ENCODE measurements at places on chromosomes 5 and 9. TPM values are rescaled to one million over a fixed set of nuclear protein-coding genes. Genes with fewer than 3 reads are reported as not detected.

Gene SPINK4
- total RNA-seq, result not detected

Gene S1PR3
- total RNA-seq, result 12.5 TPM

Gene LPAR1
- 21.7 TPM for total RNA-seq

Gene RIC1
- 25.3 TPM for total RNA-seq

Gene ARHGEF28
- 13.6 TPM for total RNA-seq

Gene LMX1B
- total RNA-seq, result not detected

Gene TMEM232
- total RNA-seq, result 2.1 TPM

Gene SMIM15
- total RNA-seq, result 71.8 TPM

DNA sequence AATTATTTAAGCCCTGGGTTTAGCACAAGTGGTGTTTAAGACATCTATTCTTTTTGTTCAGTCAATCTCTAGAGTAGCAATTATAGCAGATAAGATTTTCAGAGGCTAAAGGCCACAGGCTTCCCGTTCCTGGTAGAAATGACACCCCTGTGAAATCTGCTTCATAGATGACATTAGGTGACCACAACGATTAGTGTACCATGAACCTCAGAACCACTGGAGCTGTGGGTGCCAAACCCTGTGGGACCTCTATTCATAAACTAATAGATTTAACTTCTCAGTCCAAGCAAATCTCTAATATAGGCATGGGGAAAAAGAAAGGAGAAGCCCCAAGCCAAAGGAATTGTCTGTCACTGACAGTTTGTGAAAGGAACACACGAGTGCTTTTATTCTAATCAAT is 207.4 kb downstream of the ARRDC3 start:
- DNase-seq, result no peak

DNA sequence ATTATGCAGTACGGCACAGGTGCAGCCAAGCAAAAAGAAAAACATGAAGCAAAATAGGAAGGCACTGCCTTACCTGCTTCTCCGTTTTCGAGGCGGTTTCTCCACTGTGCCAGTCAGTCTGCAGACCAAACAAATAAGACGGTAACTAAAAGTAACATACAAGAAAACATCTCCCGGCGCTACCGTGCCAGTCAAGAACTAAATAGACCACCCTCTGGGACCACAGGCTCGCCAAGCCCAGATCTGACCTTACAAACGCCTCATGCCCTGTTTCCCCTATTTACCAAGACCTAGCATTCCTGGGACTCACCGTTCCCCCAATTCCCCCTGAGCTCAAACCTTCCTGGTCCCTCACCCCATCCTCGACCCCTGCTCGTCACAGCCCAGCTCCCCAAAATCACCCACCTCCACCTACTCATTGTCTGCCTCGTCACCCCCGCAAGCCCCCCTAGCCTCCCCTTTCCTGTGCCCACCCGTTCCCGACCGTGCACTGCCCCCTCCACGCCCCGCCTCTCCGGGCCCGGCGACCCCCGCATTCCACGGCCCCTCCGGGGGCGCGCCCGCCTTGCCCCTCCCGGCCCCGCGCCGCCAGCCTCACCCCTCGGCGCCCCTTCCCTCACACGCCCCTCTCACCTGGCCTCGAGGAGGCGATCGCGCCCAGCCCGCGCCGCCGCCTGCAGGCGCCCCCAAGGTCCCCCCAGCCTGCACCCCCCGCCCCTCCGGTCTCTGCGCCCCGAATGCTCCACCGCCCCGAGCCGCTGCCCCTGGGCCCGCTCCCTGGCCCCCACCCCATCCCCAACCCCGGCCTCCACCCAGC is 560 bp downstream of the SCAI start:
- no peak for DNase-seq

DNA sequence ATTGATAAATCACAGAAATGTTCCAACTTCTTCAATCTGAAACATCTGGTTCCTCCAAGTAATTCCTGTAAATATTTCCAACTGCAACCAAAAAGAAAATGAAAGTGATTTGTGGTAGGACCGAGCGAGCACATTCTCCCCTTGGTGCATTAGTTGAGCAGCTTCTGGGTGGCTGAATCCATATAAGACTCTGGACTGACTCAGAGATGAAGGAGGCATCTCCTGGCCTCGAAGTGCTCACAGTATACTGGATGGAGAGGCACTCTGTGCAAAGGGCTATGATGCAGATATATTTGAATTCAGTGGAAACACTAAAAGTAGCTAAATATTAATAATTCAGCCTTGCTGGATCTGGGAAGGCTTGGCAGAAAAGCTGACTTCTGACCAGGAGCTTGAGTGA is 265.0 kb downstream of the MARCHF11 start:
- DNase-seq, result peak; percentile 58

GRCh38 chr9:137077010-137077747 is at the start of gene UAP1L1:
UAP1L1 (plus strand) TSS chr9:137077517; CDS start chr9:137077533, 16 bp downstream.
- no peak for DNase-seq

- no peak for DNase-seq
Observed at GRCh38 chr9:118529624-118530214, 825.5 kb downstream of the TLR4 start.

DNA sequence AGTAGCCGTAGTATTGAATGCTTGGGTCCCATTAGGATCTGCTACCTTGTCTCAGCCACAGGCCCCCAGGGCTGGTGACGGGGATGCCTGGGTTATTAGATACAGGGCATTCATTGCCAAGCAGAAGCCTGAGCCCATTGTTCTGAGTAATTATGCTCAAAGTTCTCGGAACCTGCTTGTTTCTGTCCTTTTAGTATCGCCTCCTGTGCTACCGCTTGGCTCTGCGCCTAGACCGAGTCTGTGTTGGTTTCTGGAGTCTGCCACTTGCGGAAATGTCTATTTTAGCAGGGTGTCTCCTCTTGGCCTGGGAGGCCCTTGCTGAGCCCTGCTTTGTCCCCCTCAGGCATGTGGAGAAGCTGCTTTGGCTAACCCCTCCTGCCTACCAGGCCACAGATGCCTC is 506.1 kb downstream of the BNC2 start:
- DNase-seq, result no peak

DNA sequence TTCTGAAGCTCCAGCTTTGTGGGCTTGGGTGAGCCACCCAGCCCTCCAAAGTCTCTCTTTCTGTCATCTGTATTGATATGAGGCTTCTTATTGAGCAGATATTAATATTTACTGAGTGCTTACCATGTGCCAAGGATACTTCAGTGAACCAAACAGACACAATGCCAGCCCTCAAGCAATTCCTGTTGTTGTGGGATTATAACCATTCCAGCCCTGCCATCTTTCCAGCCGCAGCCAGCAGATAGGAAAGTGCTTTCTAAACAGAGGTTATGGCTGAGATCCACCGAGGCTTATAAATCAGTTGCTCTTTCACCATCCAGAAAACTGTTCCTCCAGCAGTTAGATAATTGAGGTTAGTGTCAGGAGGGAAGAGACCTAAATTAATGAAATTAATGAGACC is 137.7 kb upstream of the ALDH1B1 start:
- no peak for DNase-seq

- DNase-seq, result no peak
Observed at GRCh38 chr5:23648656-23649055, 141.2 kb downstream of the PRDM9 start.

- peak; percentile 50 for DNase-seq
Observed at GRCh38 chr9:109107402-109108240, 12.1 kb downstream of the TMEM245 start.

GRCh38 chr5:134138416-134139376 is 24.2 kb downstream of the TCF7 start:
- DNase-seq, result peak; percentile 61

DNA sequence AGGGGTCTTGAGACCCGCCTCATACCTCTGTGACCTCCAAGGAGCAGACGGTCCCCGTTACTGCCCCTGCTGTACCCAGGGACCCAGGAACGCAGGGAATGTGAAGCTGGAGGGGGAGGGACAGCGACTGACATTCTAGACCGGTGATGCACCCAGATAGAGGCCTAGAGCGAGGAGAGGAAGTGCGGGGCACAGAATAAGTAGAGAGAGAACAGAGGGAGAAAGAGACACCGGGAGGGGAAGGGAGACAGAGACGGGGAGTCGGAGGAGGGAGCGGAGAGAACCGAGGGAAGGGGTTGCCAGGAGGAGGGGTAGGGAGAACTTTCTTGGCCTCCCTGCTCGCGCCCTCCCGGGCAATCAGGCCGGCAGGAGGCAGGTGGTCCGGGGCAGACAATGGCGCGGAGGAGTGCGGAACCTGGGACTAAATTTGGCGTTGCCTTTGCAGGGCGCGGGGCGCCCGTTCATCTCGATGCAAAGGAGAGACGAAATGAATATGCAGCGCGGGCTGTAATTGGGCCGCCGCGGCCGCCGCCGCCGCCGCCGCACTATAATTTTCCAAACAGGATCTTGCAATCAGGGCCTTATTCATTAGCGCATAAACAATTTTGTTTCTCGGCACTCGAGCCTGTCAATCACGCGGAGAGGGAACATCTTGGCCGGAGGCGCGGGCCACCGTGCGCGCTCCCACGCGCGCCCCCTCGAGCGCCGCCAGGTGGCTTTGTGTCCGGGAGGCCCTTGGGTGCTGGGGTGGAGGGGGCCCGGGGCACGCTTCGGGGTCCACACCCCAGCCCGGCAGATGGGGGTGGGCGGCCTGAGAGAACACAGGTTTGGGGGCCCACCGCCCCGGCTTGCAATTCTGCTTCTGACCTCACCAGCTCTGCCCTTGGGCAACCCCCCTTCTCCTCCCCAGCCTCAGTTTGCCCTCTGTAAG is 33.0 kb downstream of the NDUFA8 start:
- DNase-seq, result no peak

DNA sequence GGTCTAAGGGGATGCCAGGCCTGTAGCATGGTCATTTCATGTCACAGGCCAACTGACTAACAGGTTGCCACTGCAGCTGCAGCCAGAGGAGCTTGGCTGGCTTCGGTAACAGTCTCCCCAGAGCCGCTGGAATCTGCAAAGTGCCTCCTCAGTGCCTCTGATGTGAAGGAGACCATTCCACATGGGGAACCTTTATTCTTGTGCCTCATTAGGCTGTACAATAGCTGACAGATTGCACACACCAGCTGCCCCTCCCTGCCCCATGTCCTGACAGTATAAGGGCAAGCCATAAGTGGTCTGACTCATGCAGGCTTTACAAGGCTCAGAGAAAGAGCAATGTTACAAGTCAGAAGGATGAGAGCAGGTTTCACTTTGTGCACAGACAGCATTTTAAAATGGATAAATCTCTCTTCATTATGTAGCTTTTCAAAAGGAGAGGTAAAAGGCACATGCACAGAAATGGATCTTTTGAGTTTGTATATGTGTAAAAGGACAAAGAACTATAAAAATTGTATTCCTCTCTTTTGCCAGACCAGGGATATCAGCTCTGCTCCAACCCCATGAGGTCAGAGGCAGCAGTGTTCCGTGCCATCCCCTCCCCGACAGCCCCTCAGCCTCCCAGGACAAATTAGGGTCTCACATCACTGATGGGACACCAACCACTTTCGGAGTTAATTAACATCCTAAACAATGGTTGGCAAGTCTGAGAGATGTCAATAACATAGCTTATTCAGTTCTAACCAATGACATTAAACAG is 467.8 kb downstream of the TMEM232 start:
- no peak for DNase-seq

DNA sequence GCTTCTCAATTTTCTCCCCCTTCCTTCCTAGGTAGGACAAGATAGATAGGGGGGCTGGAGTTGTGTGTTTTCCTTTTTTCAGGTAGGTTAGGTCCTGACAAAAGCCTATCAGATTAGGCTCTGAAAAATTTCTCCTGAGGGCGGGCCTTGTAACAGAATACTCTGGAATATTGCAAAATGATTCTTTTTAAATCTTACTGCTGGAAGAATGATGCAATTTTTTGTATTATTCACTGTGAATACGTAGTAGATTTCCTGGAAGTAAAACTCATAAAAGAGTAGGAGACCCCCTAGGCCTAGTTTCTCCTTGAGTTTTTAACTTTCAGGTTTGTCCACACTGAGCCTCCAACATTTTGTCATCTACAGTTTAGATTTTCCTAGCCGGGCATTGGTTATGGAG is 1701.8 kb downstream of the EFNA5 start:
- DNase-seq, result no peak

DNA sequence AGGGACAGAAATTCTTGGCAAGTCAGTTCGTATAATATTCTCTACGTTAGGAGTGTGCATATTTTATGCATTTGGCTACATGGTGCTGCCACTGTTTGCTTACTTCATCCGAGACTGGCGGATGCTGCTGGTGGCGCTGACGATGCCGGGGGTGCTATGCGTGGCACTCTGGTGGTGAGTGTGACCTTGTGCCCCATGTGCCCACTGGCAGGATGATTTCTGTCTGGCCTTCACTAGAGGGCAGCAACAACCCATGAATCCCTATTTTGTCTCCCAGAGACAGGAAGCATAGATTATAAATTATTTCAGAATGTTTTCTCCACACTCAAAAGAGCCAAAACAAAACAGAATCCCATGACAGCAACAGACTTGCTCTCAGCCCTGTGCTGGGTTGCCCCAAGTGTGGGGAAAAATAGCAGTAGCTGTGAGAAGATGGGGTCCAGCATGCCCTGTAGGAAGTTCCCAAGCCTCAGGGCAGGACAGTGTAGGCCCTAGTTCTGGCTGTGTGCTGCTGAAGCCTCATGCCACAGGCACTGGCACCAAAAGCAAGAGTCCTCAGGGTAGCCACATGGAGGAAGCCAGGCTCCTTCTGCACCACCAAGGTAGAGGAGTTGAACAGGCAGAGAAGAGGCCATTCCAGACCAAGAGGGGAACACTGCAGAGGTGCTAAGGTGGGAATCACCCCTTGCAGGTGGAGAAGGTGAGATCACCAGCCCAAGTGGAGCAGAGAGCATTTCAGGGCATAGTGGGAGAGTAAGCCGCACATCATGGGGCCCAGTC is 16.0 kb downstream of the SLC22A5 start:
- DNase-seq, result peak; percentile 71

GRCh38 chr9:112112941-112113681 is 62.0 kb downstream of the SUSD1 start:
- DNase-seq, result no peak

DNA sequence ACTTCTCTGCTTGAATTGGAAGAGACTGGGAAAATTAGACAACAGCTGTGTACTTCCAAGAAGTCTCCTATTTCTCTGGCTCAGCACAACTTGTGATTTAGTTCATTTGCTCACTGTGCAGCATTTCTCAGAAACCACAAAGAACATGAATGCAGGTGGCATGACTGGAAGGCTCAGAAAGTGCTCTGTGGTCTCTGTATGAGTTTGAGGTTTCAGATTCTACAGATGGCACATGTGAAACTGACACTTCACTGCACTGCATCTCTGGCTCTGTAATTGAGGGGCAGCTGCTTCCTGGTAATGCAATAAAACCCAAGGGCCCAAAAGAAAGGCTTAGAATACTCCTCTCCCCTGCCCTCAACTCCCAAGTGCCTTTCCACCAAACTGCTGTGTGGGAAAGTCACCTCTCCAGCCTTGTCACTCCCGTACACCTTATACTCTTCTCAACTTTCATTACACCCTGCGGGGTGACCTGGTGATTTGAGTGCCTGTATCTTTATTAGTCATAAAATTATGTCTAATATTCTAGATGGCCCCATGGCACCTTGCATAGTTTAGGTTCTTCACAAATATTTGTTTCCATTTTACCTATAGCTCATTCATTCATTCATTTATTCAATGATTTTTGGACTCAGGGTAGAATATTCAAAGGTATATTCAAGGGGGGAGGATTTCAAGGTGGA is 82.5 kb downstream of the ESM1 start:
- no peak for DNase-seq

GRCh38 chr5:58670582-58670981 is 87.7 kb downstream of the RAB3C start:
- DNase-seq, result no peak

Measured in SJSA1 (cell line).